Muscle of leg (tissue), 16 donors: ENCODE measurements at places on chromosomes 11 and 22. TPM values are rescaled to one million over a fixed set of nuclear protein-coding genes. Genes with fewer than 3 reads are reported as not detected.

GRCh38 chr11:76665921-76666351, 4.6 kb downstream of the LRRC32 start:
- DNase-seq = no peak

- peak; percentile 93 for DNase-seq
These were observed 32.2 kb downstream of the C2CD3 start for GRCh38 chr11:74138572-74138971.

Gene GLYAT
- not detected for total RNA-seq

- DNase-seq = no peak
These were observed 303.7 kb upstream of the ARHGAP42 start for GRCh38 chr11:100383357-100383865.

DNA sequence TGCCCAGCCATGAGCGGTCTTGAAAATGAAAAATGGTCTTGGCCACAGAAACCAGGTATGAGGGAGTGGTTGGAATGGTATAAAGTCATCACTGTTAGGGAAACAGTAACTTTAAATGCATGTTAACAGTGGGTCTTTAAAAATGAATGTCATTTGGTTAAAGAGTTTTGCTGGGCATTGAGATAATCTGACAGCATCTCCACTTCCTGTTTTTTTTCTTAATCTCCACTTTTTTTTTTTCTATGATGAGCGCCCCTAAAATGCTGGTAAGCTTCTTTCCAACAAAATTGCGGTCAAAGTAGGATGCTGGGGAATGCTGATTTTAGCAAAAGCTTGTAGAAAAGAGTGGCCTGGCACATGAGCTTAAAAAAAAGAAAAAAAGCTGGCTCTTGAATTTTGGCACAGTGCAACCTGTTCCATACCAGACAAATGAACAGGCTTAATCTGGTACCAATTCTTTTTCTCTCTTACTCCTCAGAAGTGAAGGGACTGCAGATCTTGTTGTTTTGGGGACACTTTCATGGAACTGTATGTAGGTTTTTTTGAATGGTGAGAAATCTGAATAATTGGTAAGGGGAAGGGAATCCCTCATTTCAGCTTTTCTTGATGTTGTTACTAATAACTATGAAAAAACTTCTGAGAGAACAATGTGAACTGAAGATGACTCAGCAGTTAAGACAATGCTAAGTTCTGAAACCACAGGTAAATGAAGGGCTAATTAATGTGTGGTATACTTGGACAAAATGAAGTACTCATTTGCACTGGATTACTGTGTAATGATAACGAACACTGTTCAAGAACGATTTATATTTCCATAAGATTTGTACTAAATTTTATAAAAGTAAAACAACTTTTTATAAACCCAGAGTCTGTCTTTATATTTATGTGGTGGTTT, 3.1 kb upstream of the ARHGEF12 start:
- no peak for DNase-seq

Gene CALCA
- total RNA-seq = not detected

DNA sequence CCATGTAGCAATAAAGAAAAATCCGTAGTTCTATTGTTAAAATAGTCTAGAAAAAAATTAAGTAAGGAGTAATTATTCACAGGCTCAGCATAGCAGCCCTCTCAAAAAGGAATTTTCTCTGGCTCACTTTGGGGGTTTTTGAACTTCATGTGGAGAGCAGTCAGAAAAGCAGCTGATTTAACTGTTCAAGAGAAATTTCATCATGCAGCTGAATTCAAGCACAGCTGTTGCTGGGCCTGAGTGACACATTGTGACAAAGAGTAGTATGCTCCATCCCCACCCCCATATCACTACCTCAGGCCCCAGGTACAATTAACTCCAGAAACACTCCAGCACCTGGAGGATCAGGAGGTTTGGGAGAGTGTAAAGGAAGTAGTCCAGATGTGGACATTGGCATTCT, 272.1 kb downstream of the FAM76B start:
- peak; percentile 74 for DNase-seq

DNA sequence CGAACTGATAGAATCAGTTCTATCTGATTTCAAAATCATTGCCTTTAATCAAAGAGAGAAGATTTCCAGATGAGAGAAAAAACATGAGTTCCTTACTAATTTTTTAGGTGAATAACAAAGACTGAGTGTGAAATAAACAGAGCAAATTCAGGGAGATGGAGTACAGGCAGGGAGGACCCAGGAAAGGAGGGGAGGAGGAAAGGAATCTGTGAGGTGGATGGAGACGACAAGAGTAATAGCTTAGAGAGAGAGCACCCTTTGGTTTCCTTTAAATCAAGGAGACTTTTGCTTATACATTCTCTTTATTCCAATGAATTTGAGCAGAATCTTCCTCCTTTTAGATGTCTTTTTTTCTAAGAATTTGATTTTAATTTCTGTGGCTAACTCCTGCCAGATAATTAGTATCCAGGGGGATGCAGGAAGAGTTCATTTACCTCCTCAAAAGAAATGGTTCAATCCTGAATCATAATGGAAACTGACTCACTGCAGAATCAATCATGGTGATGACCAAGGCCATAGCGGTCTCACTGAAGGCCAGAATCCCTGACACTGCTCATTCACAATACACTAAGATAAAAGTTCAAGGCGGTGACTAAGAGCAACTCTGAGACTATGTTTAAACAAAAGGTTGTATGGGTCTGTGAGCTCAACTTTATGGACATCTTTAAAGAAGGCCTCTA, 234.0 kb upstream of the ZC3H12C start:
- no peak for DNase-seq

Gene TRIM48
- total RNA-seq = not detected
